ENCODE measurements at places on chromosomes 16 and 17. TPM values are rescaled to one million over a fixed set of nuclear protein-coding genes. Genes with fewer than 3 reads are reported as not detected.

Gene VKORC1
- 200 TPM for total RNA-seq

Gene PRR35
- total RNA-seq: not detected

Gene MTSS2
- 75.5 TPM for total RNA-seq

Gene TBC1D3C
- not detected for total RNA-seq

Gene VWA3A
- not detected for total RNA-seq
